ENCODE measurements at places on chromosomes 12 and 14.

GRCh38 chr14:76298896-76299295, 77.0 kb upstream of the ESRRB start:
- DNase-seq = no peak

GRCh38 chr12:95974358-95974757, 21.8 kb downstream of the HAL start:
- no peak for DNase-seq

DNA sequence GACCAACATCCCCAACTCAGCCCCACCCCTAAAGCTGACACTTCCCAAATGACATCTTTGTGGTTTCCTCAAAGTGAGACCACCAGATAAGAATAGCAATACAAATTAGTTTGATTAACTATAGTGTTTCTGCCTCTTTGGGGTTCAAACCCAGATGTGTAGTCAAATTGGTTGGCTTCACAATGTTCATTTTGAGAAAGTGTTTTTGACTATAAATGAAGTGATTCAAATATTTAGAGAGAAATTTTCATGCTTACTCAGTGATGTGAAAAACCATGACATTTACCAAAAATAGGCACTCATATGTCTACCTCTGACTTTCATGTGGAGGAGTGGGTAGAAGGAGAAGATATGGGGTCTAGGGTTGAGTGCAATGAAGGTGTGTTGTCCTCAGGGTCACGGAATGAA, 218.4 kb downstream of the BCAT1 start:
- DNase-seq = no peak

DNA sequence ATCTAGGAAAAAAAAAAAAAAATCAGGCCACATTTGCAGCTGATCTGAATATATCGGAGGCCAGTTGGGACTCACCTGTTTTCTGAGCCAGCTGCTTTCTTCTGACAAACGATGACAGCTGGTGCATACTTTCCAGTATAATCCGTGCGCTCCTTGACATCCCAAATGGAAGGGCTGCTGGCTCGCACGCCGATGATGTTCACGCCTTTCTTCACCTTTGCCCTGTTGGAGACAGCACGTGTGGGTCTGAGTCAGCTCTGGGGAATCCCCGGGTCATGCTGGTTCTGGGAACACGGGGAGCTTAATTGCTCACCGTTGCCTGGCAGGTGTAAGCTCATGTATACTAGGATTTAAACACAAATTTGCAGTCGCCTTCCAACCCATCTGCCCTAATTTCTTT, 372.8 kb downstream of the TMEM132D start:
- DNase-seq = no peak

- DNase-seq = no peak
Measured at GRCh38 chr14:61277232-61277631, 3.9 kb downstream of the TMEM30B start.

- no peak for DNase-seq
Measured at GRCh38 chr12:32272465-32272864, 126.9 kb upstream of the FGD4 start.

GRCh38 chr14:55545779-55546178, 34.2 kb upstream of the KTN1 start:
- no peak for DNase-seq

GRCh38 chr12:95051241-95051640, 22.2 kb downstream of the NR2C1 start:
- DNase-seq = no peak

DNA sequence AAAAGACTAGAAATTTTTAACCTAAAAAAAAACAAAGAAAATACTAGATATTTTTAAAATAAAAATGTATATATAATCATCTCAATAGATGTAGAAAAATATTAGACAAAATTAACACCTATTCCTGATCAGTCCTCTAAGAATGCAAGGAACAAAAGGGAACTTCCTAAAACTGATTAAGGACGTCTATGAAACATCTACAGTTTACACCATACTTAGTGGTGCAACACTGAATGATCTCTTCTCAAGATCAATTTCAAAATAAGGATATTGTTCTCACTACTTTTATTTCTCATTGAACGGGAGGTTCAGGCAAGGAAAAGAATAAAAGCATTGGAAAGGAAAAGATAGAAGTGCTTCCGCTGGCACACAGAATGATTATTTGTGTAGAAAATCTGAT, 16.0 kb downstream of the OLR1 start:
- DNase-seq = no peak

DNA sequence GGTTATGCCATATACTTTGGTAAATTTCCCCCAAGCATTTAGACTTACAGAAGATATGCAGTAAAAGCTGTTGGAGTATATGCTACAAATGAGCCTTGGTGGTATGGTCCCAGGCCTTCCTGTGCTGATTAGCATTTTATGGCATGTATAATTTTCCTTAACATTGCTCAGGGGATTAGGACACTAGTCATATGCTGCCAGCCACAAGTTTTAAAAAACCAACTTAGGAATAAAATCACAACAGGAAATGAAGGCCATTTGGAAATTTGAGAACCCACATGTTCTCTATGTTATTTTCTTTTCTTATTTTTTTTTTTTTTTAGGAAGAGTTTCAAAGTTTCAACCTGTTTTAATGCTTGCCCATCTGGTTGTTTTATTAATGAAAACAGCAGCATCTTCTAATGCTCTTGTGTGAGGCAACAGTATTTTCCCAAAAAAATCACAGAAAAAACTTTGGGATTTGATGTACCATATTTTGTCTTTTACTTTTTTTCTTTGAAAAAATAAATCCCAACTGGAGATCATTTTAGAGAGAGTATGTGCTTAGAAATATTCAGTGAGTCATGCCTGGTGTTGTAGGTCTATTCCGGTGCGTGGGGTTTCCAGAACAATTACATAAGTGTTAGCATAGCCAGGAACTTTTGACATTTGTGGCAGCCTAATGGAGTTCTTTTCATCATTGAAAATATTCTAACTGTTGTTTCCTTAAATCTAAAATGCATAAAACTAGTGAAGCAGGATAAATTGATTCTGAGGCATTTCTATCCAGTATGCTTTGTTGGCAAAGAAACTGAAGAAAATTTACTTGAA, 21.7 kb upstream of the DUSP6 start:
- DNase-seq = no peak

DNA sequence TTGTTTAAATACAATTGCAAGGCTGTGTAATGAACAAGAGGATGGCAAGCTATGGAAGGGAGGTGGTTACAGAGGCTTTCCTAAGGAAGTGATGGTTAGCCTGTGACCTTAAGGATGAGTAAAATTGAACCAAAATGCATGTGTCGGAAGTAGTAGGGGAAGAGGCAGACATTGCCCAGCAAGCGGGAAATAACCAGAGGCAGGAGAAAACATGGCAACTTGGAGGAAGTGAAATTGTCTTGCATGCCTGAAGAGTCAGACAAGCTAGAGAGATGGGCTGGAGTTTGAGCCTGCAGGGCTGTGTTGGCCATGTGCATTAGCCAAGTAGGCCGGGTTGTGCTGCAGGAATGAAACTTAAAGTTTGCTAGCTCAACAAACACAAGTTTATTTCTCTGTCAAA, 96.2 kb downstream of the BTG1 start:
- DNase-seq = no peak

DNA sequence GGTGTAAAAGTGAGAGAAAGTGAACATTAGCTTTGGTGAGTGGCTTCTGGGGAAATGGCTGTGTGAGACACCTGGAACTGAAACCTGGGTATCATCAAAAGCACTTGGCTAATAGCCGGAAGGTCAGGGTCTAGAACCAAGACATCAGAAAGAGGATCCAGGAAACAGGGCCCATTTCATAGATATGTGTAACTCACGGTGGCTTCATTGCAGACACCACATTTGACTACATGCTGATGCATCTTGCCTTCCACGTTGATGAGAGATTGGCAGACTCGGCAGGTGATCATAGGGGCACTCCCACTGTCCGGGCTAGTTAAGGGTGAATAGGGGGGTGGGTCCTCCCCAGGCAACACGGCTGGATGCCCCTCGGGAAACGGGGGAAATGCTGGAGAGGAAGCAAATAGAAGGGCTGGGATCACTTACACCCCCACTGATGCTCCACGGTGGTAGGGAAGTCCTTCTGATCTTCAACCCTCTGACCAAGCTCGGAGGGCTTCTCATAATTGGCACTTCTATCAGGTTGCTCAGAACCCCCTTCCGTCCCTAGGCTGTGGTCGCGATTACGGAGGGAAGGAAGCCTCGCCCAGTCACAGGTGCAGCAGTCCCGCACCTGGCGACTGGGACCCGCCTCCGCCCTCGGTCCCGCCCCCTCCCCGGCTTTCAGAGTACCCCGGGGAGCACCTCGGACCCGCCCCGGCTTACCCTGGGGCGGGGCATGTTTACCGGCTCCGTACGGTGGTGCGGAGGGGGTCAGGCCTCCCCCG, 593 bp downstream of the PIP4P1 start:
- DNase-seq = peak; percentile 56

DNA sequence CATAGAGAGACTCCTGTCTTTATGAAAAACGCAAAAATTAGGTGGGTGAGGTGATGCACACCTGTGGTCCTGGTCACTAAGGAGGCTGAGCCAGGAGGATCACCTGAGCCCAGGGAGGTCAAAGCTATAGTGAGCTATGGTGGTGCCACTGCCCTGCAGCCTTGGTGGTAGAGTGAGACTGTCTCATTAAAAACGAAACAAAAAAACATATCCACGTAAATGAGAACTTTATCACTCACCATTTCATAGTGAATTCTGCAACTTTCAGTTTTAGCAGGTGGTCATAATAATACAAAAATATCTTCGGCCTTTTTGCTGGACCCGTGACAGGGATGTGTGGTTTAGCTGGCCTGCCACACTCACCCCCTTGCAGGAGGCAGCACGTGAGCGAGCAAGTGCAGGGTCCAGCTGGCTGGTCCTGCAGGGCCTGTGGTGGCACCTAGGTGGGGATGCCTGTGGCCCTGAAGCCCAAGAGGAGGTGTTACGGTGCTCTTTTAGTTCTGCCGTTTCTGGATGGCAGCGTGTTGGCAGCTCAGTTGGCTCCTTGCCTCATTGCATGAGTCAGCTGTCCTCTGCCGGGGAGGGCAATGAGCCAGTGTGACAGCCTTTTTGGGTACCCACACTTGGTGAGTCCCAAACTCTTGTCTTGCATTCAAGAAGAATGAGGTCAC, 1330.7 kb upstream of the TMEM132C start:
- no peak for DNase-seq

DNA sequence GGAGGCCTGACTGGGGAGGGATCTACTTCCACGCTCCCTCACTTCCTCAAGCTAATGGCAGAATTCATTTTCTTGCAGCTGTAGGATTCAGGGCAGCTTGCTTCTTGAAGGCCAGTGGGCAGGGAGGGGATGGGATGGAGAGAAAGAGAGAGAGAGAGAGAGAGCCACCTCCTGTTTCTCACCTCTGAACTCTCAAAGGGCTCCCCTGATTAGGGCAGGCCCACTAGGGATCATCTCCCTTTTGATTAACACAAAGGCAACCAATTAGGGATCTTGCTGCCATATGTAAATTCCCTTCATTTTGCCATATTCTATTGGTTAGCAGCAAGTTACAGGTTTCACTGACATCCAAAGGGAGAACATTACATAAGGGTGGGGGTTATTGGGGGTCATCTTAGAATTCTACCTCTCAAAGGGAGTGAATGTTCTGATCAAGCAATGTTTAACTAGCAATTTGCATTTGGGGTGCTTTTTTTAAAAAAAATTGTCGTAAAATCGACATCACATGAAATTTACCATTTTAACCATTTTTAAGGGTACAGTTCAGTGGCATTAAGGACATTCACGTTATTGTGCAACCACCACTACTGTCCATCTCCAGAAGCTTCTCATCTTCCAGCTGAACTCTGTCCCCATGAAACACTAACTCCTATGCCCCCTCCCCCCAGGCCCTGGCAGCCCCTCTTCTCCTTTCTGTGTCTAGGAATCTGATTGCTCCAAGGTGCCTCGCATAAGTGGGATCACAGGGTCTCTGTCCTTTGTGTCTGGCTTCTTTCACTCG, 47.3 kb upstream of the NCOR2 start:
- no peak for DNase-seq

- DNase-seq = no peak
Measured at GRCh38 chr14:101185073-101185835, 281.7 kb upstream of the RTL1 start.

DNA sequence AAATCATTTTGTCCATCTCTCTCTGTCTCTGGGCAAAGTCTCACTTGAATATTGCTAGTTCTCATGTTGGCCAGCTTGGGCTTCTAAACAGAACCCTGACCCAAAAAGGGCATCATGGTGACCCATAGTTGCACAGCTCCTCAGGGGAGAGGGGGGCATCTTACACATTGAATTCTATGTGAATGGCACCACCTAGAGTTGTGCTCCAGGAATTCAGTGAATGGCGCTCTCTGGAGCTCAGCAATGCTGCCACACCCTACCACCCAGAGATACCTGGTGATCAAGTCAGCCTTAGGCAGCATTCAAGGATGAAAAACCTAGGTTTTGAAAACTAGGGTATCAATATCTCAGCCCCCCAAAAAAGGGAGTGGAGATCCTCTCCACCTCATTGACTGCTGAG, 50.6 kb downstream of the SMUG1 start:
- DNase-seq = no peak

DNA sequence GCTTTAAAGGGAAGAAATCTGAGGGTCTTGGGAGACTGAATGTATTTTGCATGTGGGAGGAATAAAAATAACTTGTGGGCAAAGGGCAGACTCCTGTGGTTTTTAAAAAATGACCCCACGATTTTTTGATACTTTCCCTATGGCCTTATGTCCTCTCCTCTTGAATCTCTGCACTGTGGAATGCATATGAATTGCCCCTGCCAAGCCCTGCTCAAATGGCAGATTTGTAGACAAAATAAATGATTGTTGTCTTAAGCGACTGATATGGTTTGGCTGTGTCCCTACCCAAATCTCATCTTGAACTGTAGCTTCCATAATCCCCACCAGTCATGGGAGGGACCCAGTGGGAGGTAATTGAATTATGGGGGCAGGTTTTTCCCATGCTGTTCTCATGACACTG, 223.8 kb downstream of the DACT1 start:
- no peak for DNase-seq

DNA sequence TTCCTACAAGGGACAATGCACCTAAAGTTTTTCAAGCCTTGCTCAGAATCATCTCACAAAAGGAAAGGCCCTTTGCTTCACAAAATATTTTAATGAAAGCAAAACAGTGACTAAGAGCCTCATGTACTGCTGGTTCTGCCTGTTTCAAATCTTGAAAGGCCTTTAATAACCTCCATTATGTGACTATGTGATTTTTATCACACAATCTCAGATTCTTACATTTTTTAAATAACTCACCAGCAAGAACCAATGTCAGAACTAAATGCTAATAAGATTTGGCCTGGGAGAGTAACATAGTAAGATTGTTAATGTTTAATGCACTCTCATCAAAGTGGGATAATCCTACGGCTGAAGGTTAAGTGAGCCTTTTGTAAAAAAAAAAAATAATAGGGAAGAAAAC, 378.9 kb downstream of the RGS6 start:
- no peak for DNase-seq
